ENCODE measurements at places on chromosomes 6 and 20. TPM values are rescaled to one million over a fixed set of nuclear protein-coding genes. Genes with fewer than 3 reads are reported as not detected.

GRCh38 chr20:20195021-20195705 lies 142.8 kb downstream of the CFAP61 start:
- DNase-seq, result peak; percentile 28

The MAS1L gene
- 0.24 TPM for total RNA-seq

GRCh38 chr6:87342829-87343228 lies 1.8 kb upstream of the C6orf163 start:
- no peak for DNase-seq

The NNAT gene
- total RNA-seq, result 4.0 TPM

The SEL1L2 gene
- 0.91 TPM for total RNA-seq

DNA sequence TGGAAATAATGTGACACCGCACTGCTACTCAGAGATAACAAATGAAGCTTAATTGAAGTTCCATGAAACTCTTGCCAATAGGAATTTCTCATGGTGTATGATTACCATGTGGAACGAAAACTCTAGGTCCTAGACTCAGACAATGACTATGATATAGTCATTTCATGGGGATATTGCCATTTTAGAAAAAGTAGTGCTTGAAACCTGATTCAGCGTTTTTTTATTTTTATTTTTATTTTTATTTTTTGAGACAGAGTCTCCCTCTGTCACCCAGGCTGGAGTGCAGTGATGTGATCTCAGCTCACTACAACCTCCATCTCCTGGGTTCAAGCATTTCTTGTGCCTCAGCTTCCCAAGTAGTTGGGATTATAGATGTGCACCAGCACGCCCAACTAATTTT lies 253.9 kb downstream of the FARS2 start:
- no peak for DNase-seq

DNA sequence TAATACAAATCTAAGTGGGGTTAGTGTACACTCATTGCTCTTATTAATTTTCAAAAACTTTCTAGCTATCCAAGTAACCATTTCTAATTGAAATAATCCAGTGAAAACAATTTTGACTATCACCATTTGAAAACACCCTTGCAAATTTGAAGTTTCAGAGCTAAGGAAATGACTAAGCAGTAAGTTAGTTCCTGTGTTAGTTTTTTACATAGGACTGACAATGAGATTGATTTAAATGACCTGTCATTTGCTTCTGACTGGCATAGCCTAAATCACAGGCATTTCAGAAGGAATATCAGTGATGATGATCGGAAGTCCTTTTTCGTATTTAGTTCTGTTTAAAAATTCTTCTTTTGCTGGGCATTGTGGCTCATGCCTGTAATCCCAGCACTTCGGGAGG lies 27.0 kb downstream of the STK4 start:
- no peak for DNase-seq
